Inflammatory macrophage (primary cell): ENCODE measurements at places on chromosomes 4 and X.
A peak's percentile ranks its signal among the peaks of the same experiment; 100 is the strongest.

GRCh38 chr4:8046925-8047541 lies 107.4 kb upstream of the AFAP1 start:
- DNase-seq, result no peak

DNA sequence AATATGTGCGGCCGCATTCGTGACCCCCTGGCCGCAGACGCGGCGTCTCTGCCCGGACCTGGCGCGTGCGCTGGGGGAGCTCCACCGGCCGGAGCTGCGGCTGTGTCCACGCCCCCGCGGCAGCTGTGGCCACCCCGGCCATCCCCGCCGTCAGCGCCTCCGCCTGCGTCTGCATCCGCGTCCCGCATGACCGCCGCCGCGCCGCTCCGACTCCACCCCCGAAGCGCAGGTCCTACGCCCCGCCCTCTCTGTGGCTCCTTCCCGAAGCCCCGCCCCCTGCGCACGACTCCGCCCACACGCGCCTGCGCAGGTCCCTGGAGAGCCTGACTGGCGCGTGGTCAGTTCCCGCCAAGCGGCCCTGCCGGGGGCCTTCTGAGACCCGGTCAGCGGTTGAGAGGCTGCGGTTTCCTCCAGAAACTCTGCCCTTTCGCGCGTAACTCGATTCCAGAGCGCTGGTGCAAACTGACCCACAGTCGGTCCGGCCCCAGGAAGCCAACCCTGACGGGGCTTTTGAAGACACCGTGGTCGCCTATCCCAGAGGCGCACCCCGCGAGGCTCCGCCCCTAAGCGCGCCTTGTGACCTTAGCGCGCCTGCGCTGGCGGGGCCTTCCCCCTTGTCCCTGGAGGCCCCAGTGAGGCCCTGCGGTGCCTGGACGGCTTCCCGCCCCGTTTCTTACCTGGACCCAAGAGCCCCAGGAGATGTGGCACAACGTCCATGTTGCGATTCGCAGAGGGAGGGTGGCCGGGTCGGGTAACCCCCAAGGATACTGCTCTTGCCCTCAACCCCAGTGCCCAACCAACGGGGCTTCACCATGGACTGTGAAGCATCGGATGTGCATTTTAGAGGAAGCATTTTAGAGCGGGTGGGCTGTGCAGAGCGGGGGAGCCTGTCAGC lies at the start of gene LAGE3:
Gene LAGE3, minus strand, starts transcription at position 554 of the 895 bp plus-strand sequence. Its CDS starts 366 bp downstream, at position 188.
- DNase-seq, result peak; percentile 90

- no peak for DNase-seq
Measured at GRCh38 chr4:4627111-4627510, 85.3 kb upstream of the STX18 start.

DNA sequence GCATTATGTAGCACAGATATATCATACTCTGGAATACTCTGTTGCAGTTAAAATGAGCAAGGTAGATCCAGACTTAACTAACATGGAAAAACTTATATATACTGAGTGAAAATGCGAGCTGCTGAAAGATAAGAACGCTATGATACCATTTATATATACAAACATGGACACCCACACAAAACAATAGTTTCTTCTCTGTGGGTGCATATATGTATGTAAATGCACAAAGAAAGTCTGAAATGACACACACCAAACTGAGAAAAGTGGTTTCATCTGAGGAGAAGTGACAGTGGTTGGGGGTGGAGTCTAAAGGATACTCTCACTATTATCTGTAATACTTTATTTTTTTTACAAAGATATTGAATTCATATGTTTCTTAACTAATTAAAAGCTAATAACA lies 12.2 kb upstream of the FGF2 start:
- no peak for DNase-seq

- no peak for DNase-seq
Measured at GRCh38 chr4:174561560-174561959, 39.3 kb upstream of the HPGD start.
